Fibroblast of skin of scalp (primary cell): ENCODE measurements at places on chromosomes 2 and 18.
A peak's percentile ranks its signal among the peaks of the same experiment; 100 is the strongest.

DNA sequence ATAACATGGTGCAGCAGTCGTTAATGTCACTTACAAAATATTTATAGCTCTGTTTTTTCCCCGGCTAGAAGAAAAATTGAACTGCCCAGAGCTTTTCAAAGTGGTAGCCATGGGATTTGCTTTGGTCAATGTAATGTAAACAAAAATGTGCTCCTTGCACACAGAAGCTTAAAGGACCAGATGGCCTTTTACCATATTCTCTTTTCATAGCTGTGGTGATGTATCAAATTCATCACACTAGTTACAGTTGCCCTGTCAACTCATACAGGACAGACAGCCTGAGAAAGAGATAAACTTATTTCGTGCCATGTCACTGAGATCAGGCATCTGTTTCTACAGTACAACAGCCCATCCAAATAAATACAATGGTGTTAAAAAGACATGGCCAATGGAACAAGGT, 368.1 kb upstream of the CDH19 start:
- DNase-seq: no peak

DNA sequence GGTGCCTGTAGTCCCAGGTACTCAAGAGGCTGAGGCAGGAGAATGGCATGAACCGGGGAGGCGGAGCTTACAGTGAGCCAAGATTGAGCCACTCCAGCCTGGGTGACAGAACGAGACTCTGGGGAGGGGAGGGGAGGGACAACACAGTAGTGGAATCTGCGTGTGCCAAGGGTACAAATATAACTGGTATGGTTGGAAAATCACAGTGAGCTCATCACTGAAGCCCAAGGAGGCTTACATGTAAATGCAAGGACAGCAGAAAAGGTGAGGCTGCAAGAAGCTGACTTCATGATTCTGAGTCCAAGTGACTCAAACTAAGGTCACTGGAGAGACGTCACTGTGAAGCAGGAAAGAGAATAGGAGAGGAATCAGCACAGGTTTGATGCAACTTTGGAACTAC, 9.2 kb downstream of the SEPTIN10 start:
- DNase-seq: no peak

GRCh38 chr2:48400553-48401164, 129.3 kb upstream of the STON1 start:
- DNase-seq: no peak

- DNase-seq: peak; percentile 41
Measured at GRCh38 chr2:149924028-149924427, 336.5 kb upstream of the MMADHC start.

GRCh38 chr2:9914384-9915065, 37.0 kb upstream of the GRHL1 start:
- peak; percentile 61 for DNase-seq

DNA sequence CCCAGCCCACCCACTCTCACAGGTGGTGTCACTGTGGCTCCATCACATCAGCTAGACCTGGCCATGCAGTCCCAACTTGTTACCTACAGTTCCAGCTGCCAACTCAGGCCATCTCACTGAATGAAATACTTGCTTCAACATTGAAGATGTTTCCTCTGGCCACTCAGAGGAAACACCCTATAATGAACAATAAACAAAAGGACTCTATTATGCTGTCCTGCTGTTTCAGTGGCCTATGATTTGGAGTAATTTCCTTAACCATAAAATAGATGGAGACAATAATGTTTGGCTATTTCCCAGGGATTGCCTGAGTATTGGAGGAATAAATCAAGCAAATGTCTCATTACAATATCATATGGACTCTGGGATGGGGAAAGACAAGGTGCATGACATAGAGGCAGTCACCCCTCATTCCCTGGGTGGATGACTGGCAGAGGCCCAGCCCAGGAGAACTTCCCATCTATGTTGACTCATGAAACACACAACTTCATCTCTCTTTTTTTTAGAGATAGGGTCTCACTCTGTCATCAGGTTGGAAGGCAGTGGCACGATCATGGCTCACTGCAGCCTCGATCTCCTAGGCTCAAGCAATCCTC, 134.4 kb downstream of the TGIF1 start:
- no peak for DNase-seq

DNA sequence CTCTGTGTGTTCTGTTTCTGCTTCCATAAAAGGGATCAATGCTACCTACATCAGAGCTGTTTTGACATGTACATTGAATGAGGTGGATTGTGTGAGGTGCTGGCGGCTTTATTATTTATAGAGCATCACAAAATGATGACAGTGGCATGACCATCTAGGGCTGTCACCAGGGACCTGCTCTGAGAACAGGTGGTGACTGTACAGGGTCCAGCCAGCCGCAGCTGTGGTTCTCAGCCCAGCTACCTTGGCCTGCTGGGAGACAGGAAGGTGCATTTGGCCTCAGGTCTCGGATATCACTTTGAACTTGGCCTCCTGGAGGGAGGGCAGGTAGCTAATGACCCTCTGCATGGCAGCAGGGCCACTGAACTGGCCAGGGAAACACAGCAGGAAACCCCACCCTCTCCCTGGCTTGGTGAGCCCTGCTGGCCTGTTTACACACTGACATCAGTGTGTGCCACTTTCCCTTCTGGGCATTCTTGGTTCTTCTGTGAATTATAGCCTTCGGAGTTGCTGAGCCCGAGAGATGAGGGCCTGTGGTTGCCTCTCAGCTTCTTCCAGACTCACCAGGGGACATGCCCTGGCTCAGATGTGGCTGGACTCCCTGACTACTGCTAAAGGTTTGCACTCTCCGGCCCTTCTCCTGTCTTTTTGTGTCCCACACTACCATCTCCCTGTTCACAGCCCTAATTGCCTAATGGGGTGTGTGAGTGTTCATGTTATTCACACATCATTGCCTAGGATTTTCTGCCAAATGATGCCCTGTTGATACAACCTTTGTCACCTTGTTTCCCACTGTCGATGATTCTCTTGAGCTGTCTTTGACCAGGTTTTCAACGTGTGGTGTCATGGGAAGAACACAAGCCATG, 109.2 kb upstream of the RAB12 start:
- no peak for DNase-seq

DNA sequence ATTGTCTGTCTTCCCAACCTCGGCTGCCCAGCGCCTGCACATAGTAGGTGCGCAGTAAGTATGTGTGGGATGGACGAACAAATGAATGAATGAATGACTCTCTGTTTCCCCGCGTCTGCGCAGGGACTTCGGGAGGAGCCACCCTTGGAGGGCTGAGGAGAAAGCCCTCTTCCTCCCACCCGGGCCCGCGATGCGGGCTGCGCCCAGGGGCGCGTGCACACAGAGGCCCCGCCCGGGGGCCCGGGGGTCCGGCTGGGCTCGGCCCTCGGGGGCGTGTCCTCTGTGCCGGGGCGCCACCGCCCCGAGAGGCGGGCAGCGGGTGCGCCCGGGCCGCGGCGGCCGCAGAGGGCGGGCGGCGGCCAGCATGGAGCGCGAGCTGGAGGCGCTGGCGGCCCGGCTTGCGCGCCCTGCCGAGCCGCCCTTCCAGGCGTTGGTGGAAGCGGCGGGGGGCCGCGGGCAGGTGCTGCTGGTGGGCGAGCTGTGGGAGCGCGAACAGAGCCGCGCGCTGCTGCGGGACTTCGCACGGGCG, at the start of gene C2orf72:
Gene C2orf72 (plus strand): TSS at position 322 of the 529 bp plus-strand sequence. CDS start 43 bp downstream, at position 365.
- no peak for DNase-seq

DNA sequence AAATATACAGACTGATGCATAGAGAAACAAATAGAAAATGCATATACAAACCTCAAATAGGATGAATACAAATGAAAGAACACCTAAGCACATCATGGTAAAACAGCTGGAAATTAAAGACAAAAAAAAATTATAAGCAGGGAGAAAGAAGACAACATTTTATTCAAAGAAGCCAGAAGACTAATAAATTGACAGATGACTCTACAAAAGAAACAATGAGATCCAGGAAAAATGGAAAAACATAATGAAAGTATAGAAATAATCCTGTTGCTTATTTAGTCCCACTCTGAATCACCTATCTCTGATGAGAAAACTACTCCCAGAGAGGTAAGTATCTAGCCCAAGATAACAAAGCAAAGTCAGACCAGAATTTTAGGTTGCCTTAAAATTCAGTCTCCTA, 143.4 kb downstream of the RBM43 start:
- no peak for DNase-seq

DNA sequence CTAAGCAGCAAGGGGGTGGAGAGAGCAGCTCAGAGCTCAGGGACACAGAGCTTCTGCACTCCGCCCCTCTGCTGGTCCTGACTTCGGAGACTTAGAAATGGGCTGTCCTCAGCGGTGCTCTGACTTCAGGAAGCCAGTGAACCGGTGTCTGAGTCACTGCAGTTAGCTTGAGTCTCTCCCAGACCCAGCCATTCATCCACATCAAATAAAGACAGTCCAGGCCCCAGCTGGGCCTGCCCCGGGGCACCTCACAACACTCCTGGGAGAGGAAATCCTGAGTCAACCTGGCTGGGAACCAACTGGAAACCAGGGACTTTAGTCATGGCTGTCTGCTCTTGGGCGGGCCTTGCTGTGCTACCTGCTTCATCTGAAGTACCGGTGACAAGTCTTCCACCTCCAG, 5.4 kb upstream of the ITGB6 start:
- DNase-seq: peak; percentile 89

- DNase-seq: no peak
Measured at GRCh38 chr2:195312662-195313061, 344.4 kb upstream of the SLC39A10 start.

- DNase-seq: peak; percentile 61
Measured at GRCh38 chr2:177419274-177419673, 26.7 kb downstream of the AGPS start.

- DNase-seq: no peak
Measured at GRCh38 chr2:231934441-231935206, 8.4 kb upstream of the NPPC start.

- DNase-seq: no peak
Measured at GRCh38 chr18:41928581-41928980, 26.5 kb upstream of the PIK3C3 start.

- peak; percentile 1 for DNase-seq
Measured at GRCh38 chr2:182435754-182436153, 8.9 kb upstream of the PDE1A start.

DNA sequence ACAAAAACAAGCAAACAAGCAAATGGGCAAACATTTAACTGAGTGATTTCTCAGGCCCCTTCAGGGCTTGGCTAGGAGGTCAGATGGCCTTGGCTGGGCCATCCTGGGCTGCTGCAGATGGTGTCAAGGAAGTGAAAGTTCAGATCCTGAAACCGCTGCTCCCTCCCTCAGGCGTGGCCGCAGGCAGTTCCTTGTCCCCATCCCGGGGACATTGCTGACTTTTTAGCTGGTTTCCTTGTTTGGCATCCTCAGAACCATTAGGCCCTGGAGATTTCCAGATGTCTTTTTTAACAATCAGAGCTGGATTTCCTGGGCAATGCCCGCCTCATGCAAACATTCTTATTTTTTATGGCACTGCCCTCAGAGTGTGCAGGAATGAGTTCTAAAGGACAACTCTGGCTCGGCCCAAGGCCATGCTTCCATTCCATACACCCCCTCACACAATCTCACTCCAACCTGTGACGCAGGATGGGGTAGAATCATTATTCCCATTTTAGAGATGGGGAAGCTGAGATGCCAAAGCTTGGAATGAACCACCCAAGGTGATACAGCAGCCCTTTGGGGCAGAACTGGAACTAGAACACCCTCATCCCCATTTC, 86.1 kb upstream of the ZCCHC2 start:
- no peak for DNase-seq

GRCh38 chr2:29706171-29706720, 215.1 kb downstream of the ALK start:
- DNase-seq: no peak

DNA sequence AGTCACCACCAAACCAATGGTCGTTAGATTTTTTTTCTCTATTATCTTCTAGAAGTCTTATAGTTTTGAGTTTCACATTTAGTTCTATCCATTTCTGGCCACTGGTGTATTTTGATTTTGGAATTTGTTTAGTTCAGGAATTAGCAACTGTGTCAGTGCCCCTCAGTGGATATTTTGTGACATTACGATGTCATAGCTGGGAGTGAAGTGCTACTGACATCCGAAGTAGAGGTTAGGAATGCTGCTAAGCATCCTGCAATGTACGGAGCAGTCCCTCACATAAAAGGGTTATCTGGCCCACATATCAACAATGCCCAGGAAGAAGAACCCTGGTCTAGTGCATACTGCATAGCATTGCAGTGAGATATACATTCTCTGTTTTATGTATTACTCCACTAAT, 157.4 kb upstream of the RGPD4 start:
- DNase-seq: peak; percentile 66

GRCh38 chr2:43448011-43448821, 147.6 kb downstream of the THADA start:
- no peak for DNase-seq

- DNase-seq: no peak
Measured at GRCh38 chr2:174544156-174544555, 53.4 kb downstream of the WIPF1 start.

DNA sequence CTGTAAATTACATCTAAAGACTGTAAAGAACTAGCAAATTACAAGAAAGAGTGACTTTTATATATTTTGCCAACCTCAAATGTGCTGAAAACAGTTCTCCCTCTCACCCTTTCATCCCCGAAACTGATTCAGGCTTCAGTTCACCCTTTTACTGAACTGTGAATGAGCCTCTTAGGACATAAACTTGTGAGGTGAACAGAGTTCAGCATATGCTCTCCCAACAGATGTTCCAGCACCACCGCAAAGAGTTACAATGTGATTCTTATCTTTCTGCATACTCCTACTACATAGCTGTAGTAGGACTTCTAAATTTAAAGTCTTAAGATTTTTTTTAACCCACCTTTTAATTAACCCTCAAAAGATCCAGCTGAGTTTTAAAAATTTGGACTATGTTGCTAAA, 1.2 kb upstream of the ZCCHC2 start:
- no peak for DNase-seq

- DNase-seq: no peak
Measured at GRCh38 chr2:233972941-233973575, 55.9 kb downstream of the TRPM8 start.

- no peak for DNase-seq
Measured at GRCh38 chr18:48580782-48581181, 42.0 kb downstream of the CTIF start.

DNA sequence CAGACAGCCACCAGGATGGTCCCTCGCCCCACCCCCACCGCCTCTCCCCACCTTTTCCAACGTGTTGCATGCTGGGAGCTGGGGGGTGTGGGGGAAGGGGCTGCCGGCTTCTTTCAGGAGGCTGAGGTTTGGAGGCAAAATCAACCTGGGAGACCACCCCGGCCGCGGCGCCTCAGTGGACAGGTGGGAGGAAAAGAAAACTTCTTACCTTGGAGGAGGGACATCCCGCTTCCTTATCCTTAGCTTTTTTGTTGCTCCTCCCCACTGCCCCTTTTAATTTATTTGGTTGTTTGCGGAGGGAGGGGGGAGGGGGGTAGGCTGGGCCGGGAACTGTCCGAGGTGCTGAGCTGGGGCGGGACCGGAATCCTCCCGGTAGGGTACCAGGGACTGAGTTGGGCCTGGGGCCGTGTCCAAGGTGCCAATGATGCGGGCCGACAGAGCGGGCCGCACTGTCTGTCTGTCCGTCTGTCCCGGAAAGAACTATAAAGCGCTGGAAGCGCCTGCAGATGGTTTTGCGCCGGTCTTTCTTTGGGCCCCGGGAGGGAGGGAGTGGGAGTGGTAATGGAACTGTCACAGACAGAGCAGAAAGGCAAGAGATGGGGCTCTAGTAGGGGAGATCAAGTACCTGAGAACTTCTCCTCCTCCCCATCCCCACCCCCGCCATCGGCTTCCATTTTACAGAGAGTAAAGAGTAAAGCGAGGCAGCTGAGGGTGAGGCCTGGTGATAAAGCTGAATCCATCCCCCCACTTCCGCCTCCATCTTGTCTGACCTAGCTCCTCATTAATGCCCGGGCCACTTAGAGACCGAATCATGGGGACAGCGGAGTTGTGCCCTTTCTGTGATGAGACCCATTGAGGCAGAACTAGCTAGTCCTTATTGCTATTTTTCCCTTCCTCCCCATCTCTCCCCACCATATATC, 2.4 kb downstream of the CDK5R2 start:
- no peak for DNase-seq
